Mucosa of descending colon (tissue), 3 donors: ENCODE measurements at places on chromosomes 3 and 15. TPM values are rescaled to one million over a fixed set of nuclear protein-coding genes. Genes with fewer than 3 reads are reported as not detected.
A peak's percentile ranks its signal among the peaks of the same experiment; 100 is the strongest.

CPNE4 gene
- 0.96 TPM for total RNA-seq

TMEM212 gene
- not detected for total RNA-seq

AGBL1 gene
- total RNA-seq = not detected

PSTPIP1 gene
- total RNA-seq = 8.2 TPM

CSPG4 gene
- 3.0 TPM for total RNA-seq

TUSC7 gene
- total RNA-seq = not detected

CASR gene
- 0.36 TPM for total RNA-seq

SLC35G2 gene
- total RNA-seq = 0.41 TPM

GOLGA6L4 gene
- total RNA-seq = 3.7 TPM

IL16 gene
- total RNA-seq = 6.2 TPM

GHSR gene
- not detected for total RNA-seq

RMDN3 gene
- 37.8 TPM for total RNA-seq

BCL2A1 gene
- 5.6 TPM for total RNA-seq

GRCh38 chr15:90580541-90580940, 50.8 kb downstream of the CRTC3 start:
- no peak for DNase-seq

GRCh38 chr15:83012076-83012426, 612 bp upstream of the C15orf40 start:
- no peak for DNase-seq

GRCh38 chr3:105394177-105394576, 27.5 kb downstream of the ALCAM start:
- DNase-seq = no peak

DNA sequence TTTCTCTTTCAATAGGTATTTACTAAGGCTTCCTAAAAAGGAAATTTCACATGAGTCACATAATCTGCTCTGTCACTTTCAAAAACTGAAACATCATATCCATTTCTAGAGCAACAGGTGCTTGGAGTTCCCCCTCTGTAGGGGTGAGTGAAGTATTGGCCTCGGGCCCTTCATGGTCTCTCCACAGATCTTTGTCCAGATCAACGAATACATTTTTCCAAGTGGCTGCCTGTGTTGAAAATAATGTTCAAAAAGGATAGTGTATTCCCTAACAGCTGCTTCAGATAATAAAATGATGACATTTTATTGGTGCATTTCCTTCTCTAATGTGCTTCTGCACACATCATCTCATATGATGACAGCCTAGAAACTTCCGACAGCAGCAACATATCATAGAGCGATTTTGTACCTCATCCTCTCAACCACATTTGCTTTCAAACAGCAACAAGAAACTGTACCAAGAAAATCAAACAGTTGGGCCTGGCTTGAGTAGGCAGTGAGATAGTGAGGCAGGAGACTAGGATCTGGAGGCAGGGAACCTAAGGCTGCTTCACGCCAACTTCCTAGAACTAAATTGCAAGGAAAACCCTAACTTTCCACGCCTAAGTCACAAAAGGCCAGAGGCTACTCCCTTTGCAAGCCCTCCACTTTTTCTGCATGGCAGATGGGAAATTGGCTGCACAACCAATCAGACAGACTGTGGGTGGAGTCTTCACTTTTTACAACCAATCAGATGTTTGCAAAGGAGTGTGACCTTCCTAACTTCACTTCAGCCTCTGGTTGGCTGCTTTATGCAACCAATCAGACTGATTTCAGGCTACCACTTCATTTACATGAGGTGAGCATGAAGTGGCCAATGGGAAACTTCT, 340.2 kb downstream of the LRRC3B start:
- DNase-seq = no peak

- DNase-seq = no peak
Measured at GRCh38 chr3:71026634-71027578, 556.6 kb downstream of the FOXP1 start.

DNA sequence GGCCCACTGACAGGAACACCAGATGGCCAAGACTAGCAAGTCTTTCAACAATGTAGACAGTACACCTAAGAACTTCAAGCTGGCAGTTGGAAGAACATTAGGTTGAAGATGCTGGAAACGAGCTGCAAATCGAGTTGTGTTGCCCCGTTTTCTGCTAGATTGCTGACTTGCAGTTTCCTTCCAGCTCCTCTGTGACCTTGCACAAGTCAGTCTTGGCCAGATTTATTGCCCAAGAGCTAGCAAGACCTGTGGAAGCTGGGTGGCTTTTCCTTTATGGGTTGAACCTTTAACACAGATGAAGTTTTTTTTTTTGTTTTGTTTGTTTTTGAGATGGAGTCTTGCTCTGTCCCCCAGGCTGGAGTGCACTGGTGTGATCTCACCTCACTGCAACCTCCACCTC, 2.9 kb upstream of the RBM6 start:
- DNase-seq = no peak

DNA sequence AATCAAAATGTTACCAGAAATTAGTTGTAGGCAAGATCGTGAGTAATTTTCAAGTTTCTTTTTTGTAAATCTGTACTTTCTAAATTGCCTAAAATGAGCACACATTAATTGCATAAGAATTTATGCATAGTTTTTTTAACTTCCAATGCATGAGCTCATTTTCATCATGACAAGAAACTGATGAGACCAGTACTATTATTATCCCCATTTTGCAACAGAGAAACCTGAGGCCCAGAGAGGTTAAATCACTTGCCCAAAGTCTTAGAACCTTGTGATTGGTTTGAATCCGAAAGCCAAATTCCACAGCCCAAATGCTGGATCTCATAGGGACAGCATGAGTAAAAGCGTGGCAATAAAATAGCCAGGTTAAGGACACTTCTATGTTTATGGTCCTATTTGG, 274.7 kb downstream of the ERC2 start:
- DNase-seq = no peak

DNA sequence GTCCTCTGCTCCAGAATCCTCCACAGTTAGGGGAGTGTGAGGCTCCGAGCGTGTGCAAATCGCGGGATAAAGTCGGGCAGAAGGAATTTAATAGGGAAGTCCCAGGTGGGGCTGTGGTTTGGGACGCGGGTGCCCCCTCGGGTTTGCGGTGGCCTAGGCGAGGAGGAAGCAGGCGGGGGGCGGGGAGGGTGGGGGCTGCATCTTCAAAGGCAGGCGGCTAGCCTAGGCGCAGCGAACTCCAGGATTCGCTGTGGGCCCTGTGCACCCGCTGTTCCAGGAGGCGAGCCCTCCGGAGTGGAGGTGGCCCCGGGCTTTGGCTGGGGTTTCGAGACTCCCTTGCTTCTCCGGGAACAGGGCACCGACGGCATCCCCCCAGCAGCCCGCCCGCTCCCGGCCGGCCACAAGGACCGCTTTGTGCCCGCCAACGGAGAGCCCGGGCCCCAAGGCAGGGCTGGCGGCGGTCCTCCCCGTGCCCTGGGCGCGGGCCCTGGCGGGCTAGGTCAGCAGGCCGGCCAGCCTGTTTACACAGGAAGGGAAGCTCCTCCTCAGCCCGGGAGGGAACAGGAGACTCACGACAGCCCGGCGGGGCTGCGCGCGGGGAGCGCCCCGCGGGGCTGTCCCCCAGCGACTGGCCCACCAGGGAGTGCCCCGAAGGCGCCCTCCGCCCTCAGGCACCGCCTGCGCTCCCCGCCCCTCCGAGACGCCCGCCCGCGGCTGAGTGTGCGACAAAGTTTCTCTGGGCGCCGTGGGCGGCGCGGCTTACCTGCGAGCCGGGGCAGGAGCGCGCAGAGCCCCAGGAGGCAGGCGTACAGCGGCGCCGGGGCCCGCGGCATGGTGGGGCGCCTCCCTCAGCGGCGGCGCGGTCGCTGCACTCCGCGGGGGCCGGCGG, 753 bp downstream of the ITGB5 start:
- peak; percentile 82 for DNase-seq

DNA sequence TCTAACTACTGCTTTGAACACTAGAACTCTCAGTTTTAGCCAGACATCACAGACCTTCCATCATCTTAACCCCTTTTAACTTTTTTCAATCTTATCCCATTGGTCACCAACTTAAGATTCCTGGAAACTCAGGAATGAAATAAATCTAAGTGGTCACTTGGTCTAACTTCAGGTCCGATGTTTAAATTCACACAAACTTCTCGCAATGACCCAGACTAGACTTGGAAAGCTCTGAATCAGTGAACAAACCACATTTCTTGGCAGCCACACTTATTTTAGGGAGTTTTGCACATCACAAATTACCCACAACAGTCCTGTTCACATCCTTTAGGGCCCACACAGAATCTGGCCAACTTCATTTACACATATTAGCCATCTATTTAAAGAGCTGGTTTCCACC, 118.9 kb downstream of the MAGI1 start:
- DNase-seq = no peak

DNA sequence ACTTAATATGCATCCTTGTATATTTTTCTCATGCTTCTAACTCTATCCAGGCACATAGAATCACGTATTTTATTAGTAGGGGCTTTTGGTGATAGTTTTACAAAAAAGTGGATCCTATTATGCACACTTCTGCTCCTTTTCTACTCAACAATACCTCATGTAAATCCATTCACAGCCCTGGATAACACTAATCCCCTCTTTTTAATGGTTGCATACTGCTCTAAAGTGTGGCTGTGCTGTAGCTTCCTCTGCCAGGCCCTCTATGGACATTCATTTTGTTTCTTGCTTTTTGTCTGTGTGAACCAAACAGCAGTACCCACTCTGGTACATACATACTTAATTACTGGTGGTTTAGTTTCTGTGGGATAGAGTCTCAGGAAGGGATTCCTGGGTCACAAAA, 51.3 kb upstream of the SCAANT1 start:
- DNase-seq = no peak

DNA sequence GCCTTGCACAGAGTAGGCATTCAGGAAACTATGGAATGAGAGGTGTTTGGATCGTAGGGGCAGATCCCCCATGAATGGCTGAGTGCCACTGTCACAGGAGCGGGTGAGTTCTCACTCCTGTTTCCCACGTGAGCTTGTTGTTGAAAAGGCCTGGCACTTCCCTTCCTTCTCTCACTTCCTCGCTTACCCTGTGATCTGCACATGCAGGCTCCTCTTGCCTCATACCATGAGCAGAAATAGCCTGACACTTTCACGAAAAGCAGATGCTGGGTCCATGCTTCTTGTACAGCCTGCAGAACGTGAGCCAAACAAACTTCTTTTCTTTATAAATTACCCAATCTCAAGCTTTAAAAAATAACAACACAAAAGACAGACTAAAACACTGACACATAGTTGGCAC, 55.4 kb downstream of the AGBL1 start:
- DNase-seq = no peak

GRCh38 chr3:169945313-169945712, 21.3 kb upstream of the SEC62 start:
- peak; percentile 72 for DNase-seq

- no peak for DNase-seq
Measured at GRCh38 chr3:129954514-129954913, 20.0 kb upstream of the TRH start.

DNA sequence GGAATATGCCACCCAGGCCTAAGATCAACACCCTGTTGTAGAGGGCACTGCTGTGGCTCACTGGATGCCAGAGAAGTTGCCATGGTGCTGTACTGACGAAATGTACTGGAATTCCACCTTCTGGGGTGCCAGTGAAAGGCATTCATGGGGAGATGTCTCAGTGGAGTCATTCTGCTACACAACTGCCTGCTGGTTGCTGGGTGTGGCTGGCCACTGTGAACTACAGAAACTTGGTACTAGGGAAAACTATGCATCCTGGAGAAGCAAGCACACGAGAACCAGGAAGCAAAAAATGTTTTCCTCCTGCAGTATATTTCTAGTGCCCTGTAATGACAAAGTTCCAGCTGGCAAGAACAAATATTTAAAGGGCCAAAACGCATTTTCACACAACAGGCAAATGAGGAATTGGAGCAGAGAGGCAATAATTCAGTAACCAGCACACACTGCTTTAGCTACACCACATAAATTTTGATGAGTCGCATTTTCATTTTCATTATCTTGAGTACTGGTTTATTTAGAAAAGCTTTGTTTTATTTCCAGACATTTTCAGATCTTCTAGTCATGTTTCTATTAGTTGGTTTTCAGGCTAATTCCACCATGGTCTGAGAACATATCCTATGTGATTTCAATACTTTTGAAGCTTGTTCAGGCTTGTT, 18.3 kb upstream of the RFX7 start:
- peak; percentile 59 for DNase-seq

- DNase-seq = no peak
Measured at GRCh38 chr3:10552631-10552943, 47.2 kb upstream of the ATP2B2 start.

GRCh38 chr3:129360171-129360611, 68.2 kb downstream of the EFCAB12 start:
- DNase-seq = no peak

- no peak for DNase-seq
Measured at GRCh38 chr3:157226173-157226847, 66.4 kb upstream of the CCNL1 start.

DNA sequence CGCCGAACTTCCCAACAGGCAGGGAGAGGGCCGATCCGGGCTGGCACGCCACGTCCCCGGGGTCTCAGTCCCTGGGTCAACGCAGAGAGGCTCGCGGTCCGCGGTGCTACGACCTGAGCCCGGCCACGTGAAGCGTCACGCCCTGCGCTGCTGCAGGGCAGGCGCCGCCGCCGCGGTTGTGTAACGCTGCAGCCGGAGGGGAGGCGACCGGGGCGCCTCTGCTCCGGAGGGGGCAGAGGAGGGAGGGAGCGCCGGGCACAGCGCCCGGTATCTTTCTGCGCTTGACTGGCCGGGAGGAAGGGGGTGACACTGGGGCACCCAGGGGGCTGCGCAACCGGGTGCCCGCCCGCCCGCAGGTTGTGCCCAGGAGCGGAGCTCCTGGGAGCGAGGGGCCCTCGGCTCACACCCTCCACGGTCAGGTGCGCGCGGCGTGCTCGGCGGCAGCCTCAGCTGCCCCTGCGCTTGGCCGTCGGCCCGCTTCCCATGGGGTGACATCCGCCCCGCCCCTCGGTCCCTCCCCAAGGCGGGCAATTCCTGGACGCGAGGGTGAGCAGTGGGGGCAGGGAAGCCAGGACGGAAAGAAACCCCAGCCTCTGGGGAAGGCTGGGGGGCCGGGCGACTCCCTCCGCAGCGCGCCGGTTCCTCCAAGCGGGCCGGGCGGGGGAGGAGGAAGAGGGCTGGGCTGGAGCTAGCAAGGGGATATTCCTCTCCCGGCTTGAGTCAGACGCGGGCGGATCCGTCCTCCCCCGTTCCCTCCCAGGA, 852 bp upstream of the BHLHE40 start:
- DNase-seq = peak; percentile 97

- DNase-seq = no peak
Measured at GRCh38 chr3:107992976-107993684, 97.7 kb downstream of the CD47 start.

GRCh38 chr3:13824521-13825310, 55.2 kb downstream of the WNT7A start:
- no peak for DNase-seq

DNA sequence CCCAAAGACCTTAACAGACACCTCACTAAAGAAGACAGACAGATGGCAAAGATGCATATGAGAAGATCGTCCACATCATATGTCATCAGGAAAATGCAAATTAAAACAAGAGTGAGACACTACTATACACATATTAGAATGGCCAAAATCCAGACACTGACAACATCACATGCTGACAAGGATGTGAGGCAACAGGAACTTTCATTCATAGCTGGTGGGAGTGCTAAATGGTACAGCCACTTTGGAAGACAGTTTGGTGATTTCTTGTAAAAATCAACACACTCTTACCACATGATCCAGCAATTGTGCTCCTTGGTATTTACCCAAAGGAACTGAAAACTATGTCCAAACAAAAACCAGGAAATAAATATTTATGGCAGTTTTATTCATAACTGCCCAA, 17.6 kb downstream of the CHDH start:
- no peak for DNase-seq
